D721Med (cell line): ENCODE measurements at places on chromosomes 5 and 9.
A peak's percentile ranks its signal among the peaks of the same experiment; 100 is the strongest.

DNA sequence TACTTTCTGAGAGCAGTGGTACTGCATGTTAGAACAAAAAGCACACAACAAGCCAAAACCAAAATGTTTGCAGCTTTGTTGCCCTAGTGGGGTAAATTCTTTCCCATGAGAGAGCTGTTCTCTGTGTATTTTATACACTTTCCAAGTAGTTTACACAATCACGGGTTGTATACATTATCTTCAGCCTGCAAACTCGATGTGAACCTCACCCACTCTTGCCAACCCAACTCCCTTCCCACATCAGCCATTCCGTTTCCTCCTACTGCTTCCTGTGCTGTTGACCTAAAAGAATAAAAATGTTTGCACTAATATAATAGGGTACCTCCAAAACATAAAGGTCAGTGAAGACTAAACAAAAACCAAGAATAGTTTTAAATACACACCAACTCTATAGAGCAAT lies 47.0 kb downstream of the IQGAP2 start:
- no peak for DNase-seq

GRCh38 chr5:375921-376798 lies 54.6 kb downstream of the AHRR start:
- no peak for DNase-seq

- no peak for DNase-seq
Observed at GRCh38 chr5:16025681-16026080, 153.9 kb downstream of the MARCHF11 start.

DNA sequence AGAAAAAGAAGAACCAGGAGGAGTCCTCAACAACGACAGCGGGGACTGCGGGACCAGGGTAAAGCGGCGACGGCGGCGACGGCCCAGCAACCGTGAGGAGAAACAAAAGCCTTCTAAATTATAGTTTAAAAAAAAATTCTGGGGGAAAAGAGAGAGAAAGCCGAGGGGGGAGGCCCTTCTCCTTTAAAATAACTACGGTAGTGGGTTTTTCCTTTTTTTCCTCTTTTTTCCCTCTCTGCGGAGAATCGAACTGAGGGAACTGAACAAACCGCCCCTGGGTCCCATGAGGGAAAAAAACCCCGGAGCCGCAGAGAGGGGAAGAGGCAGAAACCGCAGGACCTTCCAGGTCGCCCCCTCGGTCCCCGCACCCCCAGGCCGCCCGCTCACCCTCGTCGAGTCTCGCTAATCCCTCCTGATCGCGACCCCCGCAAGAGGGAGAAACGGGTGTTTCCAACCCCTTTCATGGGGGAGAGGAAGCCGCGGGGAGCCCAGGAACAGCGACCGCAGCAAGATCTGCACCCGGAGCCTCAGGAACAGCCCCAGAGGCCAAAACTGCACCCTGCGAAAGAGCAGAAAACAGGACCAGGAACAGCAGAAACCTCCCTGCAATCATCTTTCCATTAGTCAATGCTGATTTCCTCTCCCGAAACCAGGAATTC lies 453 bp downstream of the CPEB4 start:
- no peak for DNase-seq

GRCh38 chr9:130490981-130491380 lies 46.2 kb downstream of the ASS1 start:
- DNase-seq, result peak; percentile 77

GRCh38 chr5:38613992-38614836 lies 57.8 kb upstream of the LIFR start:
- DNase-seq, result no peak

DNA sequence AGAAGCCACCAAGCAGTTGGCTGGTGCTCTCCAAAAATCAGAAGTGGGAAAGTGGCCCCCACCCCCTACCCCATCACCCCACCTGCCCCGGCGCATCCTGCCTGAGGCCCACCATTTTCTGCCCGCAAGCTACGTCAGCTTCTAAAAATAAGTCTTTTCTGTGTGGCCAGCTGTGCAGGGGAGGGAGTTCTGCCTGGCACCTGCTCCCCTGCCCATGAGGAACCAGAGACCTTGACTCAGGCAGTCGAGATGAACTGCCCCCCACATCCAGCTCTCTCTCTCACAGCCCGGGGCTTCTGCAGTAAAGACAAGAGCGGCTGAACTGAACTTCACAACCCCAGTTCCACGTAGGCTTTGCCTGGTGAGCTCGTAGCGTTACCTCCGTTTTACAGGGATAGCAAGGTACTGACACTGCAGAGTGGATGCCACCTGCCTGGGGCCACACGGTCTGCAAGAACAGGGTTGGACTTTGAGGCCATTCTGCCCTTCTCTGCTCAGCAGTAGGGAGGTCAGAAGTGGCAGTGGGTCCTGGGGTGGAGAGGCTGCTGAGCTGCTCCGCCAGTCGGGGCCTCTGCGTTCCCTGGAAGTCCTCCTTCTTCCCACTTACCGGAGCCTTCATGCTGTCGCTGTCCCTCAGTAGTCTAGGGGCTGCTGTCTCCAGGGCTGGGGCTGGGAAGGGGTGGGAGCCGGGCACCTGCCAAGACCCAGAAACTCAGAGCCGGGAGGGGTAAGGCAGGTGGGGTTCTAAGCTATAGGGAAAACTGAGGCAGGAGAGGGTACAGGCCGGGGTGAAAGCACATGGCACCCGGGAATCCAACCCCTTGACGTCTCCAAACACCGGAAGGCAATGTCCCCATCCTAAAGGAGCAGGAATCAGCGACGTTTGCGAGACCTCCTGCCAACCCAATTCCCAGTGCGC lies 781 bp downstream of the ST6GALNAC4 start:
- DNase-seq, result no peak

DNA sequence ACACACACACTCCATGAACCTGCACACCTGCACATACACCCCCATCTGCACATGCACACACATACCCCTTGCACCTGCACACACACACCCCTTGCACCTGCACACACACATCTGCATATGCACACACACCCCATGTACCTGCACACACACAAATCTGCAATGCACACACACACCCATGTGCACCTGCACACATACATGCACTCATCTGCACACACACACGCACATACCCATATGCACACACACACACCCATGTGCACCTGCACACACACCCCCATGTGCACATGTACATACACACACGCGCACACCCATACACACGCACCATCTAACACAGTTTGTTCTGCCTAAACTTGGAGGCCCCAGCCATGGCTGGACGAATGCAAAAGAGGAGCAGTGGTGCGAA lies 115.9 kb upstream of the SARDH start:
- no peak for DNase-seq
